Nephron progenitor cell (in vitro differentiated cells): ENCODE measurements at places on chromosomes 13 and 19.

DNA sequence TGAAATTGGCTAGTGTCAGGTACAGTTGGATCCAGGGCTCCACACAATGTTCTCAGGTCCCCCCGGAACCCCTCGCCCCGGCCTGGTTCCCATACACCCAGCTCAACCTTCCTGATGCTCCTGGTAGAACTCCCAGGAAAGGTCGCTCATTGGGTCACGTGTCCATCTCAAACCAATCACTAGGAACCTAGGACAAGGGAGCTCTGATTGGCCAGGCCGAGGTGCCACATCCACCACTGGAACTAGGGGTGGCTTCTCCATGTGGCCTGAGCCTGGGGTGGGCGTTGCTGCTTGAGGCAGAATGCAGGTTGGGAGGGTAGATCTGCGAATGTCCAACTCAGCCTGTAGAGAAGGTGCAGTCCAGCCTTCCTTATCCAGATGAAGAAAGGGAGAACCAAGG is 6.9 kb upstream of the MEF2B start:
- H3K27me3 ChIP-seq, result no peaks in the 10 kb centered on the region
- peaks cover 7% of the 10 kb centered on the region for H3K4me1 ChIP-seq

GRCh38 chr13:51325837-51326236 is 13.7 kb upstream of the SERPINE3 start:
- no peaks in the 10 kb centered on the region for H3K36me3 ChIP-seq
- no peaks in the 10 kb centered on the region for H3K4me1 ChIP-seq
- H3K27me3 ChIP-seq, result peaks cover 12% of the 10 kb centered on the region
- no peak overlapping the region for H3K4me3 ChIP-seq
- no peak overlapping the region for H3K27ac ChIP-seq
- no peak for DNase-seq

- peak overlapping the region; percentile 84 for H3K27ac ChIP-seq
- DNase-seq, result peak; percentile 12
- H3K36me3 ChIP-seq, result peaks cover 77% of the 10 kb centered on the region
These were observed 7.2 kb downstream of the SIN3B start for GRCh38 chr19:16836115-16837034.

DNA sequence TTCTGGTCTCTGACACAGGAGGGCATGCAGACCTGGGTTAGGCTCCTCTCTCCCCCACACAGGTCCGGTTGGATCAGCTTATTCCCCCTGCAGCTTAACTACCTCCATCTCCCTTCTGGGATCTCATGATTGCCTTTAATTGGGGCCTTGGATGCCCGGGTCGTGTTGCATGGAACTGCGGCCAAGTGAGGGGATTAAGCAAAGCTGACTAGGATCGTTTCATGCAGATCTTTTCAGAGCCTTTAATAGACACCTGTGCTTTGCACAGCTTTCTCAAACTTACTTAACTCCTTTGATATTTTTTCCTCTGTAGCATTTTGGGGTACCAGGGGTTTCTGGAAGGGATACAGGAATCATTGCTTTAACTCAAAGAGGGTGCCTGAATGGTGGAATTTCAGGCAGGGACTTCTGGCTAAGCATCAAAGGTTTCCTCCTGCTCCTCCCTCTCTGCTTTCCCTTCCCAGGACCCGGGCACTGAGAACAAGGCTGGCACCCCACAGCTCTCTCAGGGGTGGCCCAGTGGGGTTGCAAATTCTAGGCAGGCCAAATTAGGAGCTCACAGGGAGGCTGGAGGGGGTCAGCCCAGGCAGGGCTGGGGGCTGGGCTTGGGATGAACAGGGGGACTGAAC is 477 bp downstream of the NFILZ start:
- H3K27me3 ChIP-seq, result peaks cover 15% of the 10 kb centered on the region
- DNase-seq, result no peak
- H3K27ac ChIP-seq, result peak overlapping the region; percentile 33
- H3K36me3 ChIP-seq, result no peaks in the 10 kb centered on the region

- H3K27ac ChIP-seq, result no peak overlapping the region
- no peaks in the 10 kb centered on the region for H3K36me3 ChIP-seq
- H3K4me1 ChIP-seq, result peaks cover 18% of the 10 kb centered on the region
- no peak for DNase-seq
- H3K27me3 ChIP-seq, result no peaks in the 10 kb centered on the region
These were observed 7.0 kb upstream of the HSPH1 start for GRCh38 chr13:31168736-31169135.

DNA sequence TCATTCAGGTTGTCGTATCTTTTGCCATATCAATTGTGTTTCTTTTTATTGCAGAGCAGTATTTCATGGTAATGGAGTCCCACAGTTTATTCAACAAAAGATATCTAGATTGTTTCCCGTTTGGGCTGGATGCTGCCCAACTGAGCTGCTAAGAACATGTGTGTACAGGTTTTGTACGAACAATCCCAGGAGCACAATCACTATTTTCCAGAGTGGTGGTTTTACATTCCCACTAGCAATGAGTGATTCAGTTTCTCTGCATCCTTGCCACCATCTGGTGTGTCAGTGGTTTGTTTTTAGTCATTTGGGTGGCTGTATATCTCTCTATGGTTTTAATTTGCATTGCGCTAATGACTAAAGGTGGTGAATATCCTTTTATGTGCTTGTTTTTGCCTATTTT is 52.7 kb upstream of the ZDHHC20 start:
- no peak for DNase-seq
- H3K27ac ChIP-seq, result no peak overlapping the region
- H3K4me1 ChIP-seq, result no peaks in the 10 kb centered on the region
- H3K36me3 ChIP-seq, result peaks cover 71% of the 10 kb centered on the region
- H3K4me3 ChIP-seq, result no peak overlapping the region
- H3K27me3 ChIP-seq, result no peaks in the 10 kb centered on the region

DNA sequence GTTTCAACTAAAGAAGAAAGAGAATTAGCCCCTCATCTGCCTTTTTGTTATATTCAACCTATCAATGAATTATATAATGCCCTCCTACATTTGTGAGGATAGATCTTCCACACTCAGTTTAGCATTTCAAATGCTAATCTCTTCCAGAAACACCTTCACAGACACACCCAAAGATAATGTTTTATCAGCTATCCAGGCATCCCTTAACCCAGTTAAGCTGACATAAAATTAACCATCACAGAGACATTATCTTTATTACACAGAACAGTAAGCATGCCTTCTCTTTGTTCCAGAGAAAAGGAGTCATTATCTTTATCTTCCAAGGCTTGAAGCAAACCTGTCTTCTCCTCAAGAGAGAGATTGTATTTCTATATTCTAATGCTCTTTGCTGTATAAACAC is 53.1 kb downstream of the PCDH20 start:
- no peaks in the 10 kb centered on the region for H3K36me3 ChIP-seq
- no peak overlapping the region for H3K27ac ChIP-seq
- DNase-seq, result no peak
- H3K4me1 ChIP-seq, result peaks cover 4% of the 10 kb centered on the region
- H3K27me3 ChIP-seq, result no peaks in the 10 kb centered on the region

GRCh38 chr13:29761815-29762214 is 88.6 kb downstream of the UBL3 start:
- no peak overlapping the region for H3K27ac ChIP-seq
- H3K27me3 ChIP-seq, result no peaks in the 10 kb centered on the region
- peaks cover 8% of the 10 kb centered on the region for H3K36me3 ChIP-seq

DNA sequence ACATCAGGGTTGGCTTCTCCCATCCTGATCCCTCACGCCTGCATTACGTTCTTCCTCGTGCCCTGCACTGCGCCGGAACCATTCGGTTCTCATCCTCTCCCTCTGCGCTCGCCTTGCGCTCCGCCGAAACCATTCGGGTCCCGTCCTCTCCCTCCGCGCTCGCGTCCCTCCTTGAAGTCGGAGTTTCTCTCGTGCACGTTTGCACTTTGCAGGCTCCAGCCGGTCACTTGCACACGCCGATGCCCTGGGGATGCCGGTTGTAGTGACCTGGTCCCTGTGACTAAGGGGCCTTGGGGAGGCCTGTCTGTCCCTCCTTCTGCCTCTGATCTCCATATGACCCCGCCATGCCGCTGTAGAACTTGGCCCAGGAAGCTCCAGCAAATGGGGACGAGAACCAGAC is 265.8 kb downstream of the TEX29 start:
- H3K4me3 ChIP-seq, result no peak overlapping the region
- no peak overlapping the region for H3K27ac ChIP-seq
- H3K36me3 ChIP-seq, result no peaks in the 10 kb centered on the region
- peaks cover 32% of the 10 kb centered on the region for H3K4me1 ChIP-seq

DNA sequence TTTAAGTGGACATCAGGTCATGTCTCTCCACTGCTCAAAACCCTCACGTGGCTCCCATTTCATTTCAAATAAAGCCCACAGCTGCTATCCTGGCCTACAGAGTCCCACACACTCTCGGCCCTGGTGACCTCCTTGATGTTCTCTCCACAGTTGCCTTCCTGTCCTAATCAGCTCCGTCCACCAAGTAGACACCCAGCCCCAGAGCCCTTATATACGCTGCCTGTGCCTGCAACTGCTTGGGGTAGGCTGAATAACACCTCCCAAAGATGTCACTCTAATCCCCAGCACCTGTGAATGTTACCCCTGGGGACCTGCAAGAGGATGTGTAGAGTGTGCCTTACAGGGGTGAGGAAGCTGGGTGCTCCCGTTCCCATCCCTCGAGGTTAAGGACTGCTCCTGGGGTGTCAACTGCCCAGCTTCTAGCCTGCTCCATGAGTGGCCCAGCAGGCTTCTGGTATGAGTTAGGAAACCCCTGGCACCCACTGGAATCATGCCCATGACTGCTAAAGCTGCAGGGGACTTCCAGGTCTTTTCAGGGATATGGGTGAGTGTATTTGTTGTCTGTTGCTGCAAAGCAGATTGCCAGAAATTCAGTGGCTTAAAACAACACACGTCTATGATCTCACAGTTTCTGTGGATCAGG is 6.0 kb downstream of the FAM187B start:
- H3K27ac ChIP-seq, result no peak overlapping the region
- H3K36me3 ChIP-seq, result no peaks in the 10 kb centered on the region
- no peak for DNase-seq
- H3K4me3 ChIP-seq, result no peak overlapping the region
- H3K4me1 ChIP-seq, result peaks cover 10% of the 10 kb centered on the region
- H3K27me3 ChIP-seq, result peaks cover 10% of the 10 kb centered on the region

- no peak for DNase-seq
- H3K4me1 ChIP-seq, result no peaks in the 10 kb centered on the region
- no peak overlapping the region for H3K4me3 ChIP-seq
- H3K27ac ChIP-seq, result no peak overlapping the region
These were observed 30.5 kb upstream of the FAM124A start for GRCh38 chr13:51191743-51192142.
